ENCODE measurements at places on chromosomes 1 and 21.
A peak's percentile ranks its signal among the peaks of the same experiment; 100 is the strongest.

DNA sequence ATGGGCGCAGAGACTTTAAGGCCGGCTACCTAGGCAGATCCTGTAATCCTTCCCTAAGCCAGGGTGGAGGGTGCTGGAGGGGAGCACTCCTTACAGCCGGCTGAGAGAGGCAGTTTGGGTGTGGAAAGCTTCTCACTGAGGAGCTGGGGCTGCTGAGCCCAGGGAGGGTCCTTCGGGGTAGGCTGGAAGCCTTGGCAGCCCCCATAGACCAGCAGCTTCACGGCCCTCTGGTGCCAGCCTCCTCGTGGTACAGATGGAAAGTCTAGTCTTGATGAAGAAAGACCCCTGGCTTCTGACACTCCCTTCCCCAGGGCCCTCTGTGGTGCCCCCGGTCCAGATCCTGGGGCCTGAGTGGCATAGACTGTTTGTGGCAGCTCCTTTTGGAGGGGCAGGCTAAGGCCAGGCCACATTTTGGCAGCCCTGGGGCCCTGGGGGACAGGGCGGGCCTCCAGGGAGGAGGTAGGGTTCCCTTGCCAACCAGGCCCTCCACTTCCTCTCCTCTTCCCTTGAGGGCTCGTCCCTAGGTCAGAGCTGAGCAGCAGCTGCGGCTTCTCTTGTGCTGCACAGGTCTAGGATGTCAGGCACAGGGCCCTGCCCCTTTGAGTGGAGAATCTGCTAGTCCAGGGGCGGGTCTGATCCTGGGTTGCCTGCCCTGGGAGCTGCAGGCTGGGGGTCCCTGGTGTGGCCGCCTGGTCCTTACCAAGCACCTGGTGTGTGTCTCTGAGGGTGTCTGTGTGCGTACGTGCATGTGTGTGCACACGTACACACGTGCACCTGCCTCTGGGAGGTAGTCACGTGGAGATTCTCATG lies 4.8 kb downstream of the AMPD2 start:
- no peak for DNase-seq

DNA sequence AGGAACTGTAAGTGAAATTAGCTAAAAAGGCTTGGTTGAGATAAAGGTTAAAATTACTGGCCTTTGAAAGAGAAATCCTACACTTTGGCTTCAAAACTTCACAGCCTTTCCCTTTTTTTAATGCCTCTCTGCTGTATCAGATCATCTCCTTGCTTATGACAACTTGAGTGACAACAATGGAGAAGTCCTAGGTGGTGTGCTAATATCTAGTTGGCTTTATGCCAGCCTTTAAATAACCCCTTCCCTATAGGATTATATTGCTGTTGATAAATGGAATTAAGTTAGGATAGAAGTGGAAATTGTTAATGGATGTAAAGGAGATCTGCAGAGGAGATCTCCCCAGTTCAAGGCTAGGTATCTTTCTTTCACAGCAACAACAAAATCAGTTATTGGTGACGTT lies 130.2 kb upstream of the ATP1B1 start:
- DNase-seq, result no peak

DNA sequence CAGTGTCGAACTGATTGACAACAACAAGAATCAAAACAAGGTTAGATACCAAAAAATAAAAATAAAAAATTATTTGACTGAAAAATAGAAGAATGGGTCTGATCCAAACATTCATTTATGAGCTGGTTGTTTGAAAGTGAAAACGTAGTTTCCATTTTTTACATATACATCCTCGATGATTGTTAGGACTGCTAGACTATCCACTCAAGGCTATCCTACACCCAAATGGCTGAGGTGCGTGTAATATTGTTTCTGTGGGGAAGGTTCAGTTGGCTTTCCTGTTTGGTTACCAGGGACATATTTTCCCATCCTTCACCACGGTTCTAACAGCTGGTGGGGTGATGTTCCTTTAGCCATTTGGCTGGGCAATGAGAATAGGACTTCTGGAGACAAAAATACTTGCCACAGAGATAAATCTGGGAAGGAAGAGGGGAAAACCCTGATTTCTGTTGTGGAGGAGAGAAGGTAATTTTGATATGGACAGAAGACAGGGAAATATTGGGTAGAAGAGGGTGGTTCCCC lies 66.3 kb downstream of the MAP3K7CL start:
- DNase-seq, result no peak

- DNase-seq, result no peak
Measured at GRCh38 chr1:235867903-235868469, 1.3 kb upstream of the LYST start.

GRCh38 chr1:113990530-113990929 lies 11.3 kb downstream of the OLFML3 start:
- DNase-seq, result no peak

- DNase-seq, result no peak
Measured at GRCh38 chr1:6517435-6517851, 26.0 kb upstream of the PLEKHG5 start.

DNA sequence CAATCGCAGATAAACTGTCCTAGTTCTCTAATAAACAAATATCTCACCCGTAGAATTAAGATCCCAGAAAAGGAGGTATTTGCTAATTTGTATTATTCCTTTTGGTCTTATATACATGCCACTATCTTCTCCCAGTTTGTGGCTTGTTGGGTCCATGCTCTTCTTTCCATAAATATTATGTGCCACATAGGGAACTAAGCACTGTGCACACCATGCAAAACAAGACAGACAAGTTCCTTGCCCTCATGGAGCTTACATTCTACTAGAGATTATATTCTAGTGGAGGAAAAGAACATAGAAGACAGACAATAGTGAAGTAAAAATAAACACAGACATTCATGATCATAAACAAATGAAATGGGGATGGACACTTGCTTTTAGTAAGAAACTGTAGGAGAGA lies 4.7 kb downstream of the GART start:
- no peak for DNase-seq

GRCh38 chr1:61670445-61670844 lies 54.5 kb downstream of the TM2D1 start:
- no peak for DNase-seq

DNA sequence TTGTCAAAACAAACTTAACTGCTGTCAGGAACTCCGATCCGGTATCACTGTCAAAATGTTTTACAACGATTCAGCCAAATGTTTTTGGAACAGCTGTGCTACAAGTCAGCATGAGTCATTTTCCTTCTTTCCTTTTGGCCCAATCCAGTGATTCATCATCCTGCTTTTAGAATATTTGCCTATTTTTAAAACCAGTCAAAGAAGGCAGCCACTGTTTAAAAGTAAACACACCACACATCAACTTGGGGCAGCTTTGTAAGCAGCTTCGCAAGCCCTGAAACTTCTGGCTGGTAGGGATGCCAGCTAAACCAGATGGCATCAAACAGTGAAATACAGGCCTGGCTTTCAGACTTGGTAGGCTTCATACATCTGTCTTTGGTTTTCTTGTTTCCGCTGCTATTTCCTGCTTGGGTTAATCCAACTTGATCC lies 14.9 kb downstream of the MAP3K7CL start:
- peak; percentile 89 for DNase-seq

DNA sequence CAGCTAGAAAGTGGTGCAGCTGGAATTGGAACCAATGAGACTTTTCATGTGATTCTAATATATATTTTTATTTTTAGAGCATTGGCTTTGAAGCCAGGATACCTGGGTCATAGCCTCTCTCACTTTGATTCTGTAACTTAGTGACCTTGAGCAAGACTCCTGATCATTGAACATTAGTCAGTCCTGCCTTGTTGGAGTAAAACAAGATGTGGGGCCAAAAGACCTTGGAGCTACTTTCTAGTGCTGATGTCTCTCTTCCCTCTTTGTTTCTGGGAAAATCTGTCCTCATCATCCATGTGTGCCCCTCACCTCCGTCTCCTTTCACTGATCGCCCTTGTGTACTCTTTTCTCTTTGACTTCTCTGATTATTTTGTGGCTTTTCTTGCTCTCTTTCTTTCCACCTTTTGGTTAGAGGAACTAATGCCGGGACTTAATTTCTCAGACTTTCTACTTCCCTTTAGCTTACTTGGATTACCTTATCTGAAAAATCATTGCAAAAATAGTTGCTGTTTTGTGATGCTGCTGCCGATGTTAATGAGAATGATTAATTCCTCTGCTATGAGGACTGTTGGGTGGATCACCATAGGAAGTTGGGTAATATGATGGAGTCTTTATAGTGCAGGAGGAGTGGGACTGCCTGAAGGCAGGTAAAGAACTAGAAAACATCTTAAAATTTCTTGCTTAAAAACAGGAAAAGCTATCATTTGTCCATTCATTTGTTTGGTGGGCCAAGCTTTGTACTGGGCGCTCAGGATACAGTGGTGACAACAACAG lies 72.0 kb downstream of the NOS1AP start:
- peak; percentile 48 for DNase-seq

GRCh38 chr1:245791410-245792312 lies 636.9 kb downstream of the KIF26B start:
- no peak for DNase-seq

DNA sequence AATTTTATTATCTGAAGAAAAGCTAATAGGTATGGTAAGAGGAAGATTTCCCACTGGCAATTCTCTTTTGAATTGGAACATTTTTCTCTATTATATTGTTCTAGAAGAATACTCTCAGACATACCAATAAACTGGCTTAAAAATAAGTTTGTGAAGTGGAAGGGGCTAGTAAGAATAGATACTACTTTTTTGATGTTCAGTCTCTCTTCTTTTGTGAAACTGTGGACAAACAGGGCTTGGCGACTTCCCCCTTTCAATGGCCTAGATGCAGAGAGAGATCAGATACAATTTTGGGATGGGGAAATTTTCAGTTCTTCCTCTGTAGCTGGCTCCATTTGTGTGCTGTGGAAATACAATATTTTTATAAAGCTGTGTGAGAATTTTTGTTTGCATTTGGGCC lies 2.5 kb downstream of the PBX1 start:
- DNase-seq, result no peak

DNA sequence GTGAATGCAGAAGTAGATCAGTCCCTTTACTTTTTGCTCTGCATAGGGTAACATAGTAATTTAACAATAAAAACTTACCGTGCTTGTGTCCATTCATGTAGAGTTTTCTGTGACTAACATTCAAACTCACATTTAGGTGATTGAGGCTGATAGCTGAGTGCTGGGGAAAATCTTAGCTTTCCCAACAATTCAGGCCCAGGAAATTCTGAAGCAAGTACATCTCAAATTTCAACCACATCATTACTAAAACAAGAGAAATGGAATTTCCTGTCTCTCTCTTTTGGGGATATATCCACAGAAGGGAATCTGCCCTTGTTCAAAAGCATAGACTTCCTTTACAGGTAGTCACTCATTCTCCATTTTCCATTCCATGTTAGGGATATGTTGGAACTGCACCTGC lies 33.1 kb upstream of the C1orf146 start:
- DNase-seq, result peak; percentile 69

DNA sequence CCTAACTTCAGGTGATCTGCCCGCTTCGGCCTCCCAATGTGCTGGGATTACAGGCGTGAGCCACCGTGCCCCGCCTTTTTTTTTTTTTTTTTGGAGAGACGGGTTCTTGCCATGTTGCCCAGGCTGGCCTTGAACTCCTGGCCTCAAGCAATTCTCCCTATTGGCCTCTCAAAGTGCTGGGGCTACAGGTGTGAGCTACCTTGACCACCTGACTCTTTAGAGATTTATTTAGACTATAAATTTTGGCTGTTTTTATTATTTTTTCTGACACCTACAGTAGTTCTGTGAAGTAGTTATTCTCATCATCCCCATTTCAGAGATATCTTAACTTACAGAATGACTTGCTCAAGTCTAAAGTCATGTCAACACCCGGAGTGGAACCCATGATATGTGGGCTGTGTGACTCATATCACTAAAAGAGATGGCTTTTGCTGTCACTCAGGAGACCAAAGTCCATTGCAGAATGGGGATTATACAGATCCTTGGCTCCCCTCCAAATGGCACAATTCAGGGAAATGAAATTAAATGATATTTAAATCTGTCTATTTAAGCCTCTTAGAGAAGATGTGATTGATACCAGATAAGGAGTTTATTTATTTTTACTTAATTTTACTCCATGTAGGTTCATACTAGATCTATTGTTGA lies 93.2 kb downstream of the CTH start:
- DNase-seq, result peak; percentile 42

DNA sequence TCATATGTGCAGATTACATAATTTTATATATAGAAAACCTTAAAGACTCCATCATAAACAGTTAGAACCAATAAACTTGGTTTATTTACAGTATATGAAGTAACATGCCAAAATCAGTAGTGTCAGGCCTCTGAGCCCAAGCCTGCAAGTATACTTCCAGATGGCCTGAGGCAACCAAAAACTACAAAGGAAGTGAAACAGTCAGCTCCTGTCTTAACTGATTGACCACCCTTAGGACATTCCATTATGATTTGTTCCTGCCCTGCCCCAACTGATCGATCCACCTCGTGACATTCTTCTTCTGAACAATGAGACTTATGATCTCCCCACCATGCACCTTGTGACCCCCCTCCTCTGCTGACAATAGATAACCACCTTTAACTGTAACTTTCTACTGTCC lies 630.3 kb downstream of the AMY1C start:
- no peak for DNase-seq

GRCh38 chr1:14136152-14136763 lies 436.3 kb downstream of the PRDM2 start:
- DNase-seq, result no peak

DNA sequence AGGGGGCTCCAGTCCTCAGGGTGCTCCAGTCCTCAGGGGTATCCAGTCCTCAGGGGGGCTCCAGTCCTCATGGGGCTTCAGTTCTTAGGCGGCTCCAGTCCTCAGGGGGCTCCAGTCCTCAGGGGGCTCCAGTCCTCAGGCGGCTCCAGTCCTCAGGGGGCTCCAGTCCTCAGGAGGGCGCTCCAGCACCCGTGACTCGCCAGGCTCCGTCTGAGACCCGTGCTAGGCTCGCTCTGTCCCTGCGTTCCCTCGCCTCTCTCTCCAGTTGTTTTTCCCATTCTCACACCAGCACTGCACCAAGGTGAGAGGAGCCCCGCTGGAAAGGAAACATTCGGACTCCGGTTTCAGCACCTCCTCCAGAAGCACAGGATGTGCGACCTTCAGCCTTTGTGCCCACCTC lies 9.4 kb upstream of the OR2M2 start:
- no peak for DNase-seq

DNA sequence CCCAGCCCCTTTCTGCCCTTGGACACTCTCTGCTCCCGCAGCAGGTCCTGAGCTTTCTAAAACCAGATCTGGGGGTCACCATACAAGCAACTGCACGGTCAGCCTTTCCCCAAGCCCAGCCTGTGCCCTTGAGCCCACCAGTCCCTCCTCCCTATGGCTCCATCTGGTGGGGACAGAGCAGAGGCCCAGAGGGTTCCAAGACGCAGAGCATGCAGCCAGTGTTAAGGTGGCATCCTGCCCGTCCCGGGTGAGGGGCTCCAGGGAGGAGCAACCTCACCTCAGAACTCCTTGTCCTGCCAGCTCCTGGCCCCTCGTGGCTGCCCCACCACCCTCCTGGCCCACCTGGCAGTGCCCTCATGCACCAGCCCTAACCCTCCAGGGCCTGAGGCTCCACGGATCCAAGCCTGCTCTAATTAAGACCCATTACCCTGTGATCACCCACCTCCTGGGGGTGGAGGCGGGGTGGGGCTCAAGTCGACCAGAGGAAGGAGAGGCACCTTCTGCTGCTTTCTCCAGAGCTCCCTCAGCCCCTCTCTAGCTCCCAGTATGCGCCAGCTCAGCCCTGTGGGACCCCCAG lies 8.5 kb downstream of the CHD5 start:
- DNase-seq, result peak; percentile 17
